ENCODE measurements at places on chromosomes 16 and 17.
A peak's percentile ranks its signal among the peaks of the same experiment; 100 is the strongest.

GRCh38 chr16:17926866-17927399 lies 409.6 kb downstream of the NPIPA8 start:
- no peak for DNase-seq

DNA sequence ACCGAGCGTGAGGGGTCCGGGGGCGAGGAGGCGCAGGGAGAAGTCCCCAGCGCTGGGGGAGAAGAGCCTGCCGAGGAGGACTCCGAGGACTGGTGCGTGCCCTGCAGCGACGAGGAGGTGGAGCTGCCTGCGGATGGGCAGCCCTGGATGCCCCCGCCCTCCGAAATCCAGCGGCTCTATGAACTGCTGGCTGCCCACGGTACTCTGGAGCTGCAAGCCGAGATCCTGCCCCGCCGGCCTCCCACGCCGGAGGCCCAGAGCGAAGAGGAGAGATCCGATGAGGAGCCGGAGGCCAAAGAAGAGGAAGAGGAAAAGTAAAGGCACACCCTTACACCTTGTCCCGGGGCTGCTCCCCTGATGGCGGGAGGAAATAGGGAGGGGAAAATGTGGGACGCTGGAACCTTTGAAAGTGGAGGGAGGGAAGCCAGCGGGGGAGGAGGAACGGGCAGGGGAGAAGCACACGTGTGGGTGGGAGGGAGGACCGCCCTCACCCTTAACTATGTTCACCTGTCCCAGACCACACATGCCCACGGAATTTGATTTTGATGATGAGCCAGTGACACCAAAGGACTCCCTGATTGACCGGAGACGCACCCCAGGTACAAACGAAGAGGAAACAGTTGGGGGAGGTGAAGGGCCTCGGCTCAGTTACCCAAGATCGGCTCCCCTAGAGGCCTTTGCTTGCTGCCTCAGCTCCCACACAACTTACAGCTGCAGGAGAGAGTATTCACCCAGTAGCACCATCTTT lies 916 bp downstream of the PAGR1 start:
- peak; percentile 68 for DNase-seq

DNA sequence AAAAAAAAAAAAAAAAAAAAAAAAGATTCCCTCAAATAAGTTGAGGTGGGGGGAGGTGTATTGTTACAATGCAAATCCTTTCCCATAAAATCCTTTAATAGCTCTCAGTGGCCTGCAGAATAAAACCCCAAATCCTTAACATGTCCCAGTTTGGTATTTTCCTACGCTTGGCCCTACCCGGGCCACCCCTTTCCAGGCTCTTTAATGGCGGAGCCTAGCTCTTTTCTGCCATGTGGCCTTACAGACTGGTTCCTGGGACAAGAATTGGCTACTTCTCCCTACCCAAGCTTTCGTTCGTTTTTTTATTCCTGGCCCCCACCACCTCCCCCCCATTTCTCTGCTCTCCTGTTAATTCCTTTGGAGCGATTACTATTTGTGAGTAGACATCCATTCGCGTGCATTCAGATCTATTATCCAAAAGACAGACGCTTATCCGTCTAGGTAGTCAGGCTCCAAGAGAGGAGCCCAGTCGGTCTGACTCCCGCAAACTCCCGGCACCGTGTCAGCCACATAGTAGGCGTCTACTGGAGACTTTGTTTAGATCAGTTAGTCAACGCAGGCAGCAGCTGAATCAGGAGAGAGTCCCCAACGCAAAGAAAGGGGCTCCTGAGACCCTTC lies 813 bp upstream of the THAP11 start:
- no peak for DNase-seq

GRCh38 chr16:74926805-74927204 lies 58.1 kb downstream of the WDR59 start:
- no peak for DNase-seq

- peak; percentile 96 for DNase-seq
These were observed at the start of gene MFSD11 for GRCh38 chr17:76737676-76738467. Gene MFSD11 (plus strand): TSS chr17:76738119. CDS start chr17:76738353, 234 bp downstream.

GRCh38 chr17:54967621-54968261 lies 713 bp downstream of the COX11 start:
- no peak for DNase-seq

DNA sequence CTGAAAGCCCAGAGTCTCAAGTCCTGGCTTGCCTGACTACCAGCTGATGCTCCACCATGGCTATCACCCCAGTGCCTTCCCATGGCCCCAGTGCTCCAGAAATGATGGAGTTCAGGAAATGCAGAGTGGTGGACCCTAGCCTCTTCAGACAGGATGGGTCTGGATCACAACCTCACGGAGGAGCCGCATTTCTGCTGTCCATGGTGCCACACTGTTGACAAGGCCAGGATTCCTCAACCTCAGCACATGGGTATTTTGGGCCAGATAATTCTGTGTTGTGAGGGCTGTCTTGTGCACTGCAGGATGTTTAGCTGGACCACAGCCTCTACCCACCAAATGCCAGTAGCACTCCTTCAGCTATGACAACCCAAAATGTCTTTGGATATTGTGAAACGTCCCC lies 6.7 kb upstream of the CRHR1 start:
- DNase-seq = no peak
